HFF-Myc (cell line): ENCODE measurements at places on chromosomes 7 and 10.

DNA sequence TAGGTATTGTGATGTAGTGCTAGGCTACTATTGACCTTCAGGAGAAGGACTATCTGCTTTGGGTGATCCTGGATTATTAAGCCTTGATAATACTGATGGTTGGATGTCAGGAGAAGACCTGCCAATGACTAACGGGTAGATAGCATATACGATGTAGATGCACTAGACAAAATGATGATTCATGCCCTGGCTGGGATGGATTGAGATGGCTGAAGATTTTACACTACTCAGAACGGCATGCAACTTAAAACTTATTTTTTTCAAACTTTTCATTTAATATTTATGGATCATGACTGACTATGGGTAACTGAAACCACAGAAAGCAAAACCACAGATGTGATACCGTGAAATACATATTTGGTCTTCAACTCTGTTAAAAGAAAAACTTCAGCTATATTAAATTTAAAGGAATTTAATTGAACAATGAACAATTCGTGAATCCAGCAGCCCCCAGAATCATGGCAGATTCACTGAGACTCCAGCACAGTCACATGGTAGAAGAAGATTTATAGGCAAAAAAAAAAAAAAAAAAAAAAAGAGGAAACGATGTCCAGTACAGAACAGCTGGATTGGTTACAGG is 124.6 kb upstream of the CDK13 start:
- DNase-seq: no peak

- DNase-seq: no peak
Observed at GRCh38 chr10:84158061-84158460, 15.5 kb upstream of the GPR15LG start.

DNA sequence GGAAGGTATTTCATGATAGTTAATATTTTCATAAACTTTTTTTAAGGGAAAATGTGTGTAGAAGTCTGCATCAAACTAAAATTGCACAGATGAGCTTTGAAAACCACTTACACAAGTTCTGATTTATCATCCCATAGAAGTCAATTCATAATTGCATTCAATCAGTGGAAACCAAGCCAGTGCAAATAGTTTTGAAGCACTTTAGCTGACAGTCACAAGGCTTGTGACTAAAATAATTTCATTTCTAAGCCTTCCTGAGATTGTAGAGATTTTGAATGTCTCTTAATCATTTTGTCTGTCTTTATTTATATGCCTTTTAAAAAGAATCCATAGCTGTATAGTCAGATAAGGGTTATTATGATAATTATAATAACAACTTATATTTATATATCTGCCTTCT is 41.4 kb downstream of the EXOC4 start:
- DNase-seq: no peak

DNA sequence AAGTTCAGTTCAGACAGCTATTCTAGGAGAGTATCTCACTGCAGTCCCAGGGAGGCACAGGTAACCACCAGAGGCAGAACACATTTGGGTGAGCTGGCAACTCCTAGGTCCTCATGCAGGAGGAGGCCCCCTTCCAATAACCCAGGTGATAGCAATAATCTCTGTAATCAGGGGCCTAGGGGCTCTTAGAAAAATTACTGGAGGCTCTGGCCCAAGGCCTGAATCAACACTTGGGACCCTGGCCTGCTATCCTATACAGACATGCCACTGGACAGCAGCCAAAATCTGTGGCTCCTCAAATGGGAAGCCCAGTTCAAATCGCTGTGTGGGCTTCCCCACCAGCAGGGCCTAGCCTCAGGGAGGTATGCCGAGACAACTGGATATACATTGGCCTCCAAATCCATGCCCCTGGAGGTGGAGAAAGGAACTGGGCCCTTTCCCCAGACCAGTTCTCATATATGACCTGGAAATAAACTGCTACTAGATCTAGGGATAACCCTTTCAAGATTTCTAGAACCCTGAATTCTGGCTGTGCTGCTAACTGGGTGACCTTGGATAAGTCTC is 1.6 kb downstream of the AVPI1 start:
- no peak for DNase-seq

GRCh38 chr7:147251751-147252325 is 1135.2 kb downstream of the CNTNAP2 start:
- no peak for DNase-seq

DNA sequence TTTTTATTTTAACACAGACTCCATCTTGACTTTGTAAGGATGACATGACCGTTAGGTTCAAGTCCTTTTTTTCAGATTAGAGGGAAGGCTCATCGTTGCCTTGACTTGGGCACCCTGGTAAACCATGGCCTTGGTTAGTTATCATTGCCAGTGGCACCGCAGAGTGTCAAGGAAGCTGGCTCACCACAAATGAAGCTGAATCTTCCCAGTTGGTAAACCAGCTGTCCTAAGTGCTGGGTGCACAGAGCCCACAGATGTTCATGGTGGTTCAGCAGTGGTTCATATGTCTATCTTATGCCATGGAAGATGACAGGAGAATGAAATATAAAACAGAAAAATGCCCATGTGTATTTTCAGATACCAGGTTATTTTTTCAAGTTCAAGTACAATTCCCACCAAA is 273.6 kb downstream of the PLXDC2 start:
- DNase-seq: no peak

DNA sequence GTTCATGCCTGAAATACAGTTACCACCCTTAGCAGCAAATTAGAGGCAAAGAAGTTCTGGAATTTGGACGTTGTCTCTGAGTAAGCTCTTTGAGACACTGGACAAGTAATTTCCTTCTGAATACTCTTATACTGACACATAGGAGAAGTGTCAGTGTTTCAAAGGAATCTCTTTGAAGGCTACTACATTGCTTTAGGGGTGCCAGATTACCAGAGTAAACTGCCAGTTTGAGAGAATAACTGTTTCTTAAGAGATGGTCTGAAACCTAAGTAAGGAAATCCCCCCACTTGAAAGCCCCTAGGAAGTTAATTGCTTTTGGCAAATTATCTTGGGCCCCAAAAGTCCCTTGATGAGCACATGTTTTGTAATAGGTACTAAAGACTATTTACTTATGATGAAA is 3.4 kb downstream of the FAS start:
- DNase-seq: no peak

GRCh38 chr10:64630534-64630933 is 1109.3 kb downstream of the REEP3 start:
- DNase-seq: no peak

DNA sequence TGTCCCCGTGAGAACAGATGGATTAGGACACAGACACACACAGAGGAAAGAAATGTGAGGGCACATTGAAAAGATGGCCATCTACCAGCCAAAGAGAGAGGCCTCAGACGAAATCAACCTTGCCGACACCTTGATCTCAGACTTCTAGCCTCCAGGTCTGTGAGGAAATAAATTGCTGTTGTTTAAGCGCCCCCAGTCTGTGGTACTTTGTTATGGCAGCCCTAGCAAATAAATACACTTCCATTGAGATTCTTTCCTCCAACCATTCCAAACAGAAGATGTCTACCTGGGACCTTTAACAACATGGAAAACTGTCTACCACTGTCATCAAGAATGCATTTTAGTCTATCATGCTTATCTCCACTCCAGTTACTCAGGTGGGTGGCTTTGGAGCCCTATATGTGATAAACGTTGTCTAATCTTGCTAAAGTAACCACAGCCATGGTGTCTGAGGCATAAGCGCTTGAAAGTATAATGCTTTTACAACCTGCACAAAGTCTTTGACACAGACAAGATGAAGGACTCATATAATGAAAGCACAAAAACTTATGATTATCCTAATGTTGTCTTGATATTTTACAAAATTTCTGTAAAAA is 244.3 kb downstream of the MTERF1 start:
- DNase-seq: no peak

GRCh38 chr10:26430641-26431163 is 7.4 kb upstream of the APBB1IP start:
- no peak for DNase-seq

DNA sequence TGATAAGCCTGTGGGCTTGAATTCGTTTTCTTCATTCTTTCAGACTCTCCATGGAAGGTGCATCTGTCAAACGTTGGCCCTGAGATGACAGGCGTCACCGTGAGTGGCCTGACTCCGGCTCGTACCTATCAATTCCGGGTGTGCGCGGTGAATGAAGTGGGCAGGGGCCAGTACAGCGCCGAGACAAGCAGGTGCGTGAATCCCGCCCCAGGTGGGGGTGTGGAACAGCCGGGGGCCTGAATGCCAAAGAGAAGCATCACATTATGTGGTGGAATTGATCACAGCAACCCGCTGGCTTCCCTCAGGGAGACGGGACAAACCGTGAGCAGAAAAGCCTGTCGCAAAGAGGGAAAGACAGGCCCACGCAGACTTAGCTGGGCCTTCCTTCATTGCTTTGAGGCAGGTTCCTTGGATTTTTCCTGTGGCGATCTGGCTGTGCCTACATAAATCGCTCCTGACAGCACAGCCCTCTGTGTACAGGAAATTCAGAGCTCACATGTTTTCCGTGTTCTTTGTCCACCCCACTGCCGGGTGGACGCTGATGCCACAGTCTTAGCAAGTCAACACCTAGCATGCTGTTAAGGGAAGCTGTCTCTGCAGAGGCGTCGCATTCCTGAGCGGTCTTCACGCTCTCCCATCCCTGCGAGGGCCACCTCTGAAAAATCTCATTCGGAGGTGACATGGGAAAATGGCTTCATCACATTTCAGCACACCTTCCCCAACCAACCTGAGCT is 671.0 kb upstream of the FOXK1 start:
- no peak for DNase-seq

GRCh38 chr10:3820255-3820654 is 35.2 kb upstream of the KLF6 start:
- no peak for DNase-seq

DNA sequence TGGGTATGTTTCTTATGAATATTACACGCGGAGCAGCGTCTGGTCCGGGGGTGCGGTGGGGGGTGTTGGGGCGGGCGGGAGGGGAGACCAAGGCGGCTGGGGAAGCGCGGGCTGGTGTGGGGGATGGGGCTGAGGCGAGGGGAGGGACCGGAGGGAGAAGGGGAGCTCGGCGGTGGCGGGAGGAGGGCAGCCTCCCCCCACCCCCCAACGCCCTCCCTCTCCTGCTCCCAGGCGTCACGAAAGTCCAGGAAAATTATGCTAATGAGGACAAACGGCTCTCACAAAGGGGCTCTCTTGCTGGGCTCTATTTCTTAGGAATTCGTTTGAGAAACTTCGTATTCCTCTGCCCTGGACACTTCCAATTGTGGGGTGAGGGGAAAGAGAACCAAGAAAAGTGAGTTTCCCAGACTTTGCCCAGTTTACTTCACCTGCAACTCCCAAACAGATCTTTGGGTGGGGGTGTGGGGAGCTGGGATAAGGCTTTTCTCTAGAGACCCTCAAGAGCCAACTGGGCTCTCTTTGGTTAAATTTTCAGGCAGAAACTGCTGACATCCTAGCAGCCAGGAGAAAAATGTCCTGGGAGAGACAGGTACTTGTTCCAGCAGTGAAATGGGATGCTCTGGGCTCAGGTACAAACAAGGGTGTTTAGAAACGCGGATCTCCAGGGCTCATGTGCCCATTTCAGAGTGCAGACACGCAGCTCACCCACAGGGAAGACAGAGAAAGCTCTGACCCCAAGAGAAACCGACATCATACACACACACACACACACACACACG is 11.7 kb upstream of the HOXA2 start:
- no peak for DNase-seq

- no peak for DNase-seq
Observed at GRCh38 chr10:91137822-91138221, 82.6 kb upstream of the PCGF5 start.

GRCh38 chr10:10508211-10508610 is 509.5 kb upstream of the CELF2 start:
- DNase-seq: no peak

DNA sequence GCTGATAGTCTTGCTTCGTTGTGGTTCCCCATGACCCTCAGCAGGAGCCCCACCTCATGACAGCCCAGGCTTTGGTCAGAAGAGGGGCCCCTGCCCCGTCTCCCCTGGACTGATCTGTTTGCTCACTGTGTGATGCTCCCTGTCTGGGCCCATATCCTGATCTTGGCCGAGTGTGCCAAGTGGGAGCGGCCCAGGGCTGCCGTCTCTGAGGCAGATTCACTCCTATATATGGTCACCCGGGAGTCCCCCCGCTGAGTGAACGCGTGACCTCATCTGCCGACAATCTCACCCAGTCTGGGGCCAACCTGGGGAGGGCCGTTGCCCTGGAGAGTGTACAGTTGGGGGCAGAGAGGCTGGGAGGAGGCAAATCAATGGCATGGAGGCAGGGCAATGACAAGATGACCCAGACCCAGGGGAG is 34.5 kb downstream of the PPIF start:
- DNase-seq: peak; percentile 47
